Posterior cingulate gyrus (tissue), 11 donors: ENCODE measurements at places on chromosomes 13 and 19.

DNA sequence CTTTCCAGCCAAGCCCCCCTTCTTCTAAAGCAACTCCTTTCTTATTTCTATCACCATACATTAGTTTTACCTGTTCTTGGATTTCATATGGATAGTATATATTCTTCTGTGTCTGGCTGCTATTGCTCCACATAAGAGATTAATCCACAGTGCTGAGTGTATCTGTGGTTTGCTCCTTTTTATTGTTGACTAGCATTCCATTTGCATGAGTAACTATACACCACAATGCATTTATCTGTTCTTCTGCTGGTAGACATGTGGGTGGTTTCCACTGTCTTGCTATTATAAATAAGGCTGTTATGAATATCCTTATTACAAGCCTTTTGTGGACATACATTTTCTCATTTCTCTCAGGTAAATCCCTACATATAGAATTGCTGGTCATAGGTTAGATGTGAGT, 138.2 kb downstream of the SLC7A1 start:
- no peak for DNase-seq

DNA sequence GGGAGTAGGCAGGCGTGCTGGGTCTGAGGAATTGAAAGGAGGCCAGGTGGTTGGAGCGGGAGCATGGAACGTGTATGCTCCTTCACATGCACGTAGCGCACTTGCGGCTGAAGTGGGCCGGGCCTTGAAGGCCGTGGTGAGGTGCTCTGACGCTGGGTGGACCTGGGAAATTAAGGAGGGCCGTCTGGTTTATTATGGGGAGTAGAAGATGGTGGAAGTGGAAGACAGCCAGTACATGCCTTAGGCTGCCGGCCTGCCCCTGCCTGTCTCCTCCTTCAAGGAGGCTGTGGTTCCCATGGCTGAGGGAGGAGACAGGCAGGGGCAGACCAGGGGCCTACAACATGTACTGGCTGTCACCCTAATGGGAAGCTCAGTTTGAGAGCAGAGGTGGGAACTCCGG, 23.9 kb downstream of the GATAD2A start:
- DNase-seq: no peak

- DNase-seq: no peak
Measured at GRCh38 chr19:3302755-3303154, 63.6 kb upstream of the NFIC start.

- DNase-seq: no peak
Measured at GRCh38 chr19:40136818-40137217, 46.1 kb upstream of the ZNF780A start.

DNA sequence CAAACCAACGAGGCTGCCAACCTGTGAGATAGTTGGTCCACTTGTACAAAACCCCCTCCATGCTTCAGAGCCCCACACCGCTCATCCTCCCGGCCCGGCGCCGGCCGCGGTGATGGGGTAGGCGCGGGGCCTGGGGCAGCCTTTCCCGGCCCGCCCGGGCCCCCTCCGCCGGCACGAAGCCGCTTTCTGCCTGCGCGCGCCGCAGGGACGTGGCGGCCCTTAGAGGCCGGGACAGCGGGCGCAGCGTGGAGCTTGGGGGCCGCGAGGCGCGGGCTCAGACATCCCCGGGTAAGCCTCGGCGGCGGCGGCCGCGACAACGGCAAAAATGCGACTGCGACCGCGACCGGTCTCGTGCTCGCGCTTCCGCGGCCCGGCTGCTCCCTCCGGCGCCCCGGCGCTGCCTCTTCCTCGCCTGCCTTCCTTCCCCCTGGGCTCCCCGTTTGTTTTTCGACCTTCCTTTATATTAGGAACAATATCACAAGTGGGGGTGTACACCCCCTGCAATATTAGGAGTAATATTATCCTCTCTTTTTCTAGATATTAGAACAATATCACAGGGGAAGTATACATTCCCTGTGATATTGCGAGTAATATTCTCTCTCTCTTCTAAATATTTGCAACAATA, 53.9 kb upstream of the CEACAM21 start:
- no peak for DNase-seq

DNA sequence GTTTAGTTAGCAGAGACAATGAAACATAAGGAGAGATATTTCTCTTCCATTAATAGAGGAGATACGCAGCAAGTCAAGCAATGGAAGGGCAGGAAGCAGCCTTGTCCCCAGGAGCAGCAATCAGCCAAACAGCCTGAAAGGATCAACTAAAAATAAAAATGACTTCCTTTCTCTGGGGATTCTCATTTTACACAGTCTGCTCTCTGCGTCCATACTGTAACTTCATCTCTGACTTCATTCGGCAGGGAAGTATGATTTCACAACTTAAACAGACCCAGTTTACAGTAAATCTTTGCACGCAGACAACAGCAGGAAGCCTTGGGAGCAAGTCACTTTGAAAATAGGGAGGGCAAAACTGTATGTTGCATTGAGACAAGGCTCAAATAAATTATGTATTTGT, 826.7 kb downstream of the DIAPH3 start:
- DNase-seq: no peak

GRCh38 chr13:105327581-105328126, 1207.8 kb downstream of the EFNB2 start:
- no peak for DNase-seq

DNA sequence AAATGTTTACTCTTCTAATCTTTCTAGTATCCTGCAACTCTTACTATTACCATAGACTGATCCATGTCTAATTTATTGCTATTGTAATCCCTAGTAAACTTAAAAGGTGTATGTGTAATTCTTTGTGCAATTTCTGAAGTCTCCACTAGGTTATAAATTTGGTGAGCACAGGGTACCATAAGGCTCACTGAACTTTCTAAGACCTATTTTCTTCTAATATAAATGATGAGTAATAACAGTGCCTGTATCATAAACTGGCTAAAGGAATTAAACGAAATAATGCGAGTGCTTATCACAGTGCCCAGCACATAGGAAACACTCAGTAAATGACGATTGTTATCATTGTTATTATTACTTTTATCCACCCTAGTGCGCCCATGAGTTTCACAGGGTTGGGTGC, 119.1 kb downstream of the KLF12 start:
- no peak for DNase-seq

DNA sequence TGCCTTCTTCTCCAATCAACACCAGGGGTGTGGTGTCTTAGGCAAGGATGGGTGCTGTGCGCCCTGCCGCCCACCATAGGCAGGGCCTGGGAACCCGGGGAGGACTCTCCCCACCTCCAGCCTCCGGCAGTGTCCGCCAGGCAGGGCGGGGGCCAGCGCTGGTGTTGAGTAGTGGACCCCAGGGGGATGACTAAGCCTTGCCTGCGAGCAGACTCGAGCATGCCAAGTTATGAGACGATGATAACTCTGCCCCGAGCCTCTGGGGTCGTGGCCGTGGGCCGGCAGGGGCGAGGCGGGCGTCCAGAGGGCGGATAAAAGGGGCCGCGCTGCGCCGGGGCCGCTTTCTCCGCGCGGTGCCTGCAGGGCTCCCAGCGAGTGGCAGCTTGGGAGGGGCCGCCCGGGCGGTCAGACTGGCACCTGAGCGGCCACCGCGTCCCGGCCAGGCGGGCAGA, at the start of gene MEDAG:
MEDAG (plus strand) TSS at position 340 of the 452 bp plus-strand sequence. CDS start 245 bp downstream, outside the sequence.
- DNase-seq: no peak

GRCh38 chr13:33134213-33134612, 118.0 kb downstream of the KL start:
- no peak for DNase-seq

- no peak for DNase-seq
Measured at GRCh38 chr13:80428349-80429096, 87.6 kb upstream of the SPRY2 start.

DNA sequence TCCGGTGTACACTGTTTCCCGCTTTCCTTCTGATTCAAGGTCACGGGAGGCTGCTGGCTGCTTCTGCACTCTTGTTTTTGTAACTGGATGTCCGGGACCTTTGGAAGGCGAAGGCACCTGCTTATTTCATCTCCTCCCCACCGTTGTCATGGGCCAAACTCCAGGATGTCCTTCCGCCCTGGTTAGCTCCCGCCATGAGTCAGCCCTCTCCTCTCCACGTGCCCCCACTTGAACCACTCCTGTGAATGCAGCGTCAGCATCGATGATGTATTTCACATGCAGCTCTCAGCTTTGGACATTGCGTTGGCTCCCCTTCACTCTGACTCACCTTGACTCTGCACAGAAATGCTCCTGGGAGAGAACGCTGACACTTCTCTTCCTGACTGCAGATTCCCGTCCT, 5.5 kb upstream of the GALP start:
- DNase-seq: no peak

- no peak for DNase-seq
Measured at GRCh38 chr13:27495551-27495950, 45.2 kb upstream of the MTIF3 start.

DNA sequence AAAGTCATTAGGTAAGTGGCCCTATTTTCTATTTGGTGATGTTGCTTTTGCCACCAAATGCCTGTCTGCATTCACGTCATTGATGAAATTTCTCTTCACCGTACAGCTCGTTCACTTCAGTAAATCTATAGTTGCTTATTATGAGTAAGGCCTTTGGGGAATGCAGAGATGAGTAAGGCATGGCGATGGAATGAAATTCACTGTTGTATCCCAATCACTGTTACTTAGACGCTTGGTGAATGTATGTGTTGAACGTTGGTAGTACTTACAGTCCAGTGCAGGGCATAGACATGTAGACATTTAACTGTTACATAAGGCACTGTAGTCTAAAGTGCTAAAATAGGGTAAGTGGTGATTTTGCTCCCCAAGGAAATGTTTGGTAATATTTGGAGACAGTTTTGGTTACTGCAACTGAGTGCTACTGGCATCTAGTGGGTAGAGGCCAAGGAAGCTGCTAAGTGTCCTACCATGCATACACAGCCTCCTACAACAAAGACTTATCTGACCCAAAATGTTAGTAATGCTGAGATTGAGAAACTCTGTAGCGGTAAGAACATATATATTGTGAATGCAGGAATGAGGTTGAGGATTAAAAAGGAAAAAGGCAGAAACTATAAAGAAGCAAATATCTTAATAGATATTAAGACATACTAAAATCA, 5.8 kb downstream of the AKAP11 start:
- DNase-seq: no peak
